ENCODE measurements at places on chromosomes 3 and 15. TPM values are rescaled to one million over a fixed set of nuclear protein-coding genes. Genes with fewer than 3 reads are reported as not detected.

- no peak overlapping the region for H3K4me3 ChIP-seq
- H3K4me1 ChIP-seq: no peaks in the 10 kb centered on the region
- no peak overlapping the region for H3K27ac ChIP-seq
- no peaks in the 10 kb centered on the region for H3K36me3 ChIP-seq
- no peaks in the 10 kb centered on the region for H3K27me3 ChIP-seq
- DNase-seq: no peak
Measured at GRCh38 chr15:81908111-81908510, 137.7 kb downstream of the MEX3B start.

DNA sequence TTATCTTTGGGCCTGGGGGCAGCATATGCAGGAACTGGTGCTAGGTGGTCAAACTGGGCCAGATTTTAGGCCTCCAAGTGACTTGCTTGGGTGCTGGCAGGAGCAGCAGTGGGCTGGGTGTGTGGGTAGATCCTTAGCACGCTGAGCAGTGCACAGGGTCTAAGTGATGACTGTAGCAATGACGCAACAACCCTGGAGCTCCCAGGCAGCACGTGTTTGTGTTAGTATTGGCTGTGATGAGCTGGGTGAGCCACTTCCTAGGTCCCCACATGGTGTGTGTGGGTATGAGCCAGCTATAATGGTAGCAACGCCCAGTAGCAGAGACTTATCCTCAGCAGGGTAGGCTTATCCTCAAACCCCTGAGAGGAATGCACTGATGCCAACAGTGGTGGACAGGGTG is 570.6 kb upstream of the ROBO1 start:
- no peaks in the 10 kb centered on the region for H3K4me1 ChIP-seq
- no peak overlapping the region for H3K4me3 ChIP-seq
- no peaks in the 10 kb centered on the region for H3K36me3 ChIP-seq
- no peak overlapping the region for H3K27ac ChIP-seq
- no peak for DNase-seq

DNA sequence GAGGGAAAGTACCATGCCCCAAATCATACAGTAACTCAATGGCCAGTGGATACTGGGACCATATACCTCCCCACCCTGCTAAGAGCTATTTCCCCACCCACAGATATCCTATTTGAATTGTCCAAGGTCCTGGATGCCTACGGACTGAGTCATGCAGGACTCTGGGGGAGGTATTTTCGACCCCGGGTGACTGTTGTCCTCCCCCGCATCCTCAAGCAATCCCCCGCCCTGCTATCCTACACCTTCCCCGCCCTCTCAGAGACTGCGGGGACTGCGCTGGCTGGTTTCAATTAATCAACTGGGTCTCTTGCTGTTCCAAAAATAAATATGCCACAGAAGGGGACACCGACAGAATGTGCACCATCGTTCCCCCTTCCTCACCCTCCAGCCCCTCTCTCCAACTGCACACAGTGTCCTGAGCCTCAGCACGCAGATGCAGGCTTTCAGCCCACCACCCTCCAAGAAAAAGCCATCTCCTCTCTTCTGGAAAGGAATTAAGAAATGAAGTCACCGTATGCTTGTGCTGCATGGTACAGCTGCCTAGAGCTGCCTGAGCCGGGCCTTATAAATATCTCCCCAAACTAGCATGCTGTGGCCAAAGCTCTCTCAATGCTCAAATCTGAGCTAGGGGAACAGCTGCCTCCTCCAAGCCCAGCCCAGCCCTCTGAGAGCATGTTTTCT is 8.1 kb downstream of the CAV3 start:
- no peaks in the 10 kb centered on the region for H3K4me1 ChIP-seq
- DNase-seq: no peak
- H3K36me3 ChIP-seq: no peaks in the 10 kb centered on the region
- H3K4me3 ChIP-seq: no peak overlapping the region
- H3K27ac ChIP-seq: no peak overlapping the region

- H3K4me3 ChIP-seq: no peak overlapping the region
- H3K36me3 ChIP-seq: no peaks in the 10 kb centered on the region
- H3K4me1 ChIP-seq: no peaks in the 10 kb centered on the region
- H3K27ac ChIP-seq: no peak overlapping the region
Measured at GRCh38 chr15:47620960-47621681, 96.2 kb upstream of the SEMA6D start.

DNA sequence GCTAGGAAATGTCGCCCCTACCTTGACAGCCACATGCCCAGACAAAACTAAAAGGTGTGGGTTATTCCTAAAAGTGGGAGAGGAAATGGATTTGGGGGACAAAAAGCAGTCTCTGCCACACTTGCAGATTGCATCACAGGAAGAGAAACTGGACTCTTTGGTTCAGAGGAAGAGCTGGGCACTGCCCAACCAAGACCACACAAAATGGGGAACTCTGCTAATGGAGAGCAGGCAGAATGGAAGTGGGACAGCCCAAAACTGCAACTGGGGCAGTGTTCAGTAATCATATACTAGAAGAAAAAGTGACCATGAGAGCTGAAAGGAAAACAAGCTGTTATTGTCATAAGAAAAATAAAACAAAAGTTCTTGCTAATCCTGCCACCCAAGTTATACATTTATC is 138.9 kb upstream of the FRMD4B start:
- H3K27ac ChIP-seq: no peak overlapping the region
- H3K27me3 ChIP-seq: no peaks in the 10 kb centered on the region
- no peak for DNase-seq
- H3K36me3 ChIP-seq: no peaks in the 10 kb centered on the region
- H3K4me3 ChIP-seq: no peak overlapping the region

DNA sequence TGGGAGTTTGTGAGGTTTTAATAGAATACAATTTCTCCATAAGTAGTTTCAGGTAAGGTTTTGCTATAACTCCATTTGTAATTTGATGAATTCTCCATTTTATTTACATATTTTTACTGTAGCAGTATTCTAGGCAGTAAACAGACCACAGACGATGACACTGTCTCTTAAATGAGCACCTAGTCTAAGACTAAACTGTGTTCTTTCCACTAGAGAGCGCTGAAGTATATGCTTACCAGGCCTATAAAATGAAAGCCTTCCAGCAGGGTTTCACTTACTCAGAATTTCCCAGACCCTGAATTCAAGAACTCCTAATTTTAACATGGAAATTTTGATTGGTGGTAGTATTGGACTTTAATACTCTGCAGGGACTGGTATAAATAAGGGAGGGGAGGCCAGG is 41.6 kb downstream of the POLG start:
- H3K4me3 ChIP-seq: no peak overlapping the region
- DNase-seq: no peak
- no peaks in the 10 kb centered on the region for H3K36me3 ChIP-seq
- H3K27me3 ChIP-seq: no peaks in the 10 kb centered on the region

- H3K27ac ChIP-seq: no peak overlapping the region
- H3K27me3 ChIP-seq: no peaks in the 10 kb centered on the region
- no peak overlapping the region for H3K4me3 ChIP-seq
- no peak for DNase-seq
Measured at GRCh38 chr3:109918740-109919139, 581.4 kb upstream of the DPPA4 start.

- H3K27ac ChIP-seq: no peak overlapping the region
- peaks cover 23% of the 10 kb centered on the region for H3K36me3 ChIP-seq
- no peaks in the 10 kb centered on the region for H3K4me1 ChIP-seq
- DNase-seq: no peak
- no peak overlapping the region for H3K4me3 ChIP-seq
Measured at GRCh38 chr3:120670576-120670975, 11.5 kb downstream of the HGD start.

- H3K27ac ChIP-seq: no peak overlapping the region
- H3K36me3 ChIP-seq: no peaks in the 10 kb centered on the region
- no peak for DNase-seq
- H3K4me1 ChIP-seq: peaks cover 10% of the 10 kb centered on the region
Measured at GRCh38 chr3:53808496-53808895, 37.7 kb downstream of the CHDH start.

Gene LYSMD4
- 5.6 TPM for total RNA-seq

Gene SV2B
- 0.16 TPM for total RNA-seq
